ENCODE measurements at places on chromosomes 7 and 10.

GRCh38 chr10:88232029-88232895 is 350.9 kb downstream of the RNLS start:
- no peak for DNase-seq

DNA sequence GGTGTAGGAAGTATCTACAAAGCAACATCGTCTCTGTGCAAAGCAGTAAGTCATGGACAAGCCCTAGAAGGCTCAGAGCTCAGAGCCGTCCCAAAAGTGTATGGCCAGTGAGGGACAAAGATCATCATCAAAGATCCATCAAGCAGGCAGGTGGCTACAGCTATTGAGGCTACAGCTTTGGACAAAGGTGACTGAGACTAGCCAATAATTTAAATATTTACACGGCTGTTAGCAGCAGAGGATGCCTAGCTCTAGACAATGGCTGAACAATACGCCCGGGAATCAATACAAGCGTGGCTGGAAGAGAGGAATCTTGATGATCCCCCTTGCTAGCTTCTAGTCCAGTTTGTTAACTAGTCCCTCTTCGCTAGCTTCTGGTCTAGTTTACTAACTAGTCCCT is 17.9 kb downstream of the NMT2 start:
- no peak for DNase-seq

GRCh38 chr7:4257146-4258111 is 424.7 kb upstream of the FOXK1 start:
- no peak for DNase-seq

DNA sequence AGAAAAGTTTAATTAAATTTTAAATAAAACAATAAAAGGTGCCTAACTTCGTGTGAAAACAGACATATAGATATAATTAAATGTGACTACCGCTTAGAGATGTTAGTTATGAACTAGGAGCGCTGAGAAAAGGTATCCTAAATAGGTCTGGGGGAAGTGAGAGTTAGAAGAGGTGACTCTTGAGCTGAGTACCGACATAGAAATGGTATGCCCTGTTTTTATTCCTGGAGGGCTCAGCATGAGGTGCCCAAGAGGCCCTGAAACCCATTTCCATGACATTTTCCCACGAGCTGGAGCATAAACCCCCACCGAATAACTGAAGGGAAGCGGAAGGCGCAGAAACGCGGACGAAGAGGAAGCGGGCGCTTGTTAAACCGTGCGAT is 433 bp upstream of the STARD3NL start:
- no peak for DNase-seq

DNA sequence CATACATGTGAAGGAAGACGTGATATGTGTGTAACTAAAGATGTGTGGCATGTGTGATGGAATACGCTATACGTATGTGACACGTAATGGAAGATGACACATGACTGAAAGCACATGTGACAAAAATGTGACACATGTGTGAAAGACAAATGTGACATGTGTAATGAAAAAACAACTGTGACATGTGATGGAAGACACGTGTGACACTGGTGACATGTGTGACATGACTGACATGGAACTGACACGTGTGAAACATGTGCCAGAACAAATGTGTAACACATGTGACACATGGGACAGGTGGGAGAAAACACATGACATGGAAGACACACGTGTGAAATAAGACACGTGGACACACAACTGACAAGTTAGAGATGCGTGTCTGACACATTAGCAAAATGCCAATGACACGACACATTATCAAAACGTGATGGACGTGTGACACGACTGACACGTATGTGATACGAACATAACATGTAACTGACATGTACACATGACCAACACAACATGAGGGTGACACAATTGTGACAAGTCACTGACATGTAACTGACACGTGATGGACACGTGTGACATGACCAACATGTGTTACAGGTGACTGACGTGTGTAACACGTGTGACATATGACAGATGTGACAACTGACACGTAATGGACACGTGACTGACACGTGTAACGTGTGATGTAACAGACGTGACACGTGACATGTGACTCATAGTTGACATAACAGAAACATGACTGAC is 24.4 kb downstream of the CRPPA start:
- DNase-seq, result no peak

DNA sequence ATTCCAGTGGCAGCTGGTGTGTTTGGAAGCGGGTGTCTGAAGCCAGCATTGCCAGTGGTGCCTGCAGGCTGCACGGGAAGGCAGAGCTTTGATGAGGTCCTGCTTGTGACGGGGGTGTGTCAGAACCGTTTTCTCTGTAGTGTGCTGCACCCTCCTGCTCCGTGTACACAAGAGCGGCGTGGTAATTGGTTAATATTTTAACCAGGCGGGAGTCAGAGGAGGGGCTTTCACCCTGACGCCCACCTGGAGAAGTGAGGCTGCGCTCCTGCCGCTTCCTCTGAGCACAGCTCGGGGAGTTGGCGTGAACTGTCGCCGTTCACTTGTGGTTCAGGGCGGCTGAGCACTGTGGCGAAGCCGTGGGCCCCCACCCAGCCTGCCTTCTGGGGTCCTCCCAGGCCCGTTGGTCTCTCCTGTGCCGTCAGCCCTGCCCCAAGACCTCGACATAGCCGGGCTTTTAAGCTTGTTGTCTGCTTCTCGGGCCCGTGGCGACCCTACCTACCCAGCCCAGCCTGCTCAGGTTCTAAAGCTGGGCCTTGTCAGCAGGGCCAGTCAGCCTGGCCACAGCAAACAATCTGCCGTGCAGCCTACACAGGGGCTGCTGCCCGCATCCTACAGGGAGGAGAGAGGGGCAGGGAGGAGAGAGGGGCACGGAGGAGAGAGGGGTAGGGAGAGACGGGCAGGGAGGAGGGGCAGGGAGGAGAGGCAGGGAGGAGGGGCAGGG is 11.6 kb downstream of the NKX6-2 start:
- no peak for DNase-seq

DNA sequence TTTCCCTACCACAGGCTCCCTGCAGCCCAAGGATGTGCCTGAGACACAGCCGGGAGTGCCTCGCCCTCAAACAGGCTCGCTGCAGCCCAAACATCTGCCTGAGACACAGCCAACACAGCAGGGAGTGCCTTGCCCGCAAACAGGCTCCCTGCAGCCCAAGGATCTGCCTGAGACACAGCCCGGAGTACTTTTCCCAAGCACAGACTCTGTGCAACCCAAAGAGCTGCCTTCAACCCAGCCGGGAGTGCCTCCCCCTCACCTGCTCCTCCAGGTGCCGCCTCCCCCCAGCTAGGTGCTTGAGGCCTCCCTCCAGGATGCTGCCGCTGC is 42.9 kb downstream of the ANTXRL start:
- DNase-seq, result no peak

DNA sequence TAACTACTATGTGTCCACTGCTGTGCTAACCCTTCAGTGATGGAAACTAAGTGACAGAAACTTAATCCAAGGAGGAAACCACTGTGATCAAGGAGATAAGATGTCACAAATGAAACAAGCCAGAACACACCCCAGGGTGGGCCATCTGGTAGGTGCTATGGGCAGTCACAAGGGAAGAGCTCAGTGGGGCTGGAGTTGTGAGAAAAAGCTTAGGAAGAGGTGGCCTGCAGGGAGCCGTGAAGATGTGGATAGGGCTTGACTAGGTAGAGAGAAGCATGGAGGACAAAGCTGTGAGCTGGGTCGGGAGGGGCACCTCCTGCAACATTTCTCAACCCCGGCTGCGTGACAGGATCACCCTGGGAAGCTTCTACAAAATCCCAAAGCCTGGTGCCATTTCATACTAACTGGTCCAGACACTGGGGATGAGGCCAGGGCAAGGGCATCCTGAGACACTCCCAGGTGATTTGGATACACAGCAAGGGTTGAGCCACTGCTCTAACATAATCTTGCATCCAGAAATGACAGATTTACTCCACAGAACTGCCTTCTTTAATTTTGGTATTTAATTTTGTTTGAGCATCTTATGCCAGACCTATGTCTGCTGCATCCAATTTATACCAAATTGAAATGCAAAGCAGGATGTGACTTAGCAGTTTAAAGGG is 69.3 kb downstream of the OSBPL3 start:
- no peak for DNase-seq

DNA sequence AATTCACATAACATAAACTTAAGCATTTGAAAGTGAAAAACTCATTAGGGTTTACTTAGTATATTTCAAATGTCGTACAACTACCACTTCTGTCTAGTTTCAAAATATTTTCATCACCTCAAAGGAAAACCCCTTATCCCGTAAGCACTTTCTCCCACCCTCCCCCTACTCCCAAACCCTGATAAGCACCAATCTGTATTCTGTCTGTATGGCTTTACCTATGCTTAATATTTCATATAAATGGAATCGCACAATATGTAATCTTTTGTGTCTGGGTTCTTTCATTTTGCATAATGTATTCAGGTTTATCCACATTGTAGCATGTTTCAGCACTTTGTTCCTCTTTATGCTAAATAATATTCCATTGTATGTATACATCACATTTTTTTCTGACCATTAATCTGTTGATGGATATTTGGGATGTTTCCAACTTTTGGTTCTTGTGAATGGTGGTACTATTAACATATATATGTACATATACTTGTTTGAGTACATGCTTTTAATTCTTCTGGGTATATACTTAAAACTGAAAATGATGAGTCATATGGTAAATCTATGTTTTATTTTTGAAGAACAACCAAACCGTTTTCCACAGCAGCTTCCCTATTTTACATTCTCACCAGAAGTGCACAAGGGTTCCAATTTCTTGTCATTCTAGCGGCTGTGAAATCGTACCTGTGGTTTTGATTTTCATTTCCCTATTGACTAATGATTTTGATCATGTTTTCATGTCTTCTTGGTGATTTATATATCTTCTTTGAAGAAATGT is 6.2 kb upstream of the STARD3NL start:
- peak; percentile 70 for DNase-seq

DNA sequence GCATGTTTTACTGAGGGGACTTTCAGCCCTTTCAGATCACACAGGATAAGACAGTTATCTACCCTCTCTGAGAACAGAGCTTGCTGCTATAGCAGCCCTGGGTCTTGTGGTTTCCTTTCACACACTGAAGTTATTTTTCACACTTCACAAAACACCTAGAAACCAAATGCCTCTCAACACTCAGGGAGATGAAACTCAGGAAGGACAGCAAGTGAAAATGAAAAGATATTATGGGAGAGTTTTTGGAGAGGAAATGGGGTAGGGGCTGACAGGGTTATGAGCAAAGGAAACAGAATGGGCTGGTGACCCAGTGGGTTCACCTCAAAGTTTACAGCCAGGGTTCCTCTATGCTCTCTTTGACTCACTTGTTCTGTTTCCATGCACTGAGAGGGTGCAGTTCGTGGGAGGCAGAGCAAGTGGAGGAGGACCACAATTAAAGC is 17.0 kb upstream of the GIMAP2 start:
- peak; percentile 81 for DNase-seq

GRCh38 chr10:124168581-124168980 is 75.2 kb upstream of the CHST15 start:
- no peak for DNase-seq

GRCh38 chr10:72245949-72246525 is 27.7 kb upstream of the DDIT4 start:
- no peak for DNase-seq

DNA sequence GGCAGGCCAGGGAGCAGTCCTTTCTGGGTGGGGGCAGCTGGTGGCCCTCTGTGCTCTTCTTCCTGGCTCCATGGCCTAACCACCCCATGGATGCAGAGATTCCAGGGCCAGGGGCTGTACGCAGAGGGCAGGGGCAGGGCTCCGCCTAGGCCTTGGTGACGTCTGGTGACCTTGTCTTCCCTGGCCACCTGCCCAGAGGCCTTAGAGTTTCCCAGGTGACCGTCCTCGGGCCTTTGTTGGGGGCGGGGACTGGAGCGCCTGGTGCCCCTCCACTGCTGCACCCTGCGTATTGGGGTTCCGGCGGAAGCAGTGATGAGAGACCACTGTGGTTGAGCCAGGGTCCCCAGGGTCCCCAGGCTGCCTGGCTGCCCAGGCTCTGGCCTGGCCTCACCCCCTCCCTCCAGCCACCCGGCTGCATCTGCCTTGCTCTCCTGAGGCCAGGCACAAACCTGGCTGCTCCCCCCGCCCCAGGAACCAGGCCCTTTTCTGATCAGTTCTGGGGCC is 10.3 kb downstream of the PWWP2B start:
- no peak for DNase-seq

GRCh38 chr7:128672927-128673517 is 930 bp downstream of the GARIN1A start:
- peak; percentile 14 for DNase-seq

DNA sequence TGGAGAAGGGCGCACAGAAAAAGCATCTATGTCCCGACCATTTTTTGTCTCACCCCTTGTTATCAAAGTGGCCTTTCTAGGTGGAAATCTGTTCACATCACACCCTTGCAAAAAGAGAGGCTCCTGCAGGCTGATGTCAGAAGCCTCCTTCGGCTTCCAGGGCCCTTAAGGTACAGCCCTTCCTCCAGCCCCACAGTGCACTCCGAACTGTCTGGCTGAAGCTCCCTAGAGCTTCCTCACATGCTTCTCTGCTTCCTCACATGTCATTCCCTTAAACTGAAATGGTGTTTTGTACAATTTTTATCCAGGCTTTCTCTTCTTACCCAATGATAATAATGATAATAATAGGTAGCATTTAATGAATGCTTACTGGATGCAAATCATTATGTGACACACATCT is 210.3 kb downstream of the INHBA start:
- DNase-seq, result no peak

DNA sequence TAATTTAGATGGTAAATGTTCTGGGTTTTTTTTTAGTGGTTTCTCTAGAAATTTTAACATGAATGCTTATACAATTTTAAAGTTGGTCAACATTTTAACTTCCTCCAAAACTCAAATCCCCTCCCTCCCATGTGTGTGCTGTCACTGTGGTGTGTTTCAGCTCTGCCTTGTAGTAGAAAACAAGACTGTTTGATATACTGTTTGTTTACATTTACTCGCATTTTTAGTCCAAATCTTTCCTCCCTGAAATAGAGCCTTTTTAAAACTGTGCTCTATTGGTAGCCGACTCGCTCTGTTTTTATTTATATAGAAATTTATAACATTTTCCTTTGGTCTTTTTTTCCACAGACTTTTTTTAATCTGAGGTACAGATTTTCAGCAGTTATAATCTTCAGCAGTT is 19.3 kb downstream of the PROSER2 start:
- DNase-seq, result no peak

DNA sequence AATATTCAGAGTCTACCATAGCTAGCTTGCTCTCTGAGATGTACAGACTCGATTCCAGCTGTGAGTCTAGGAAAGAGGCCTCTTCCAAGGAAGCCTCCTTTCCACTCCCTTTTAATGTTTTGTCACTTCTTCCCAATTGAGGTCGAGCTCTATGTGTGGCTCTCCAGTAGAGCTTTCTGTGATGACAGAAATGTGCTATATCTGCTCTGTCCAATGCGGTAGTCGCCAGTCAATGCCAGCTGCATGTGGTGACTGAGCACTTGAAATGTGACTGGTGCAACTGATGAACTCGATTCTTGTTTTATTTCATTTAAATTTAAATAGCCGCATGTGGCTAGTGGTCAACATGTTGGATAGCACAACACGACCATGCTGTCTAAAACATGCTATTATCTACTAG is 387.0 kb upstream of the NRP1 start:
- DNase-seq, result no peak

GRCh38 chr7:156611014-156612010 is 29.3 kb upstream of the RNF32 start:
- no peak for DNase-seq

- DNase-seq, result no peak
Measured at GRCh38 chr7:149878523-149878921, 4.8 kb downstream of the ATP6V0E2 start.

GRCh38 chr7:4042402-4043045 is 639.6 kb upstream of the FOXK1 start:
- no peak for DNase-seq

- DNase-seq, result no peak
Measured at GRCh38 chr10:35394934-35395333, 58.6 kb downstream of the CCNY start.
